ENCODE measurements at places on chromosomes 3 and 15.
A peak's percentile ranks its signal among the peaks of the same experiment; 100 is the strongest.

DNA sequence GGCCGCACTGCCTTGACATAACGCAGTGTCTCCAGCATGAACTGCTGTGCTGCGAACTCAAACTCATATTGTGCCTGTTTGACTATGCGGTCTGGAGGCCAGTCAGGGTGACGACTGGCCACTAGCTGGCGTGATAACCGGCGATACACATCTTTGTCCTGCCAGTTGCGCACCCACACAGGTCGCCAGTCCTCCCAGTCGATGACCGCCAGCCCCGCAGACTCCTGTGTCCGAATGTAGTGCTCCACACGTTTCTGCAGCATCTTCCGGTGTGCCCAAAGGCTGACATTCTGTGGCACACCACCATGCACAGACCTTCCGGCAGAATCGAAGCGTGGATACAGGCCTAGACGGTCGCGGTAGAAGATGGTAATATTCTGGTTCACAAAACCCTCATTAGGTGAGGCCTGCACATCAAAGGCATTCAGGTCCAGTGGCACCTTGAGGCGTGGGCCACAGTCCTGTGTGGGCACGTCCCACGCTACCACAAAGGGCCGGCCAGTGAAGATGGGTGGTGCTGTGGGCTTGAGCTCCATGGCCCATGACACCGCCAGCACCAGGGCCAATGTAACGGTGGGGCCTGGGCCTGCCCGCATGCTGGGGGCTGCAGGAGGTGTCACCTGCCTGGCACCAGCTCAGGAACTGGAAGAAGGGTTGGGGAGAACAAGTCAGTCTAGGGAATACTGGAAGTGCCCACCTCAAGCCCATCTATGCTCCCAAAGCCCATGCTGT lies 2.5 kb downstream of the HYAL2 start:
- DNase-seq = no peak

- DNase-seq = no peak
Observed at GRCh38 chr3:182268711-182269110, 524.6 kb upstream of the ATP11B start.

DNA sequence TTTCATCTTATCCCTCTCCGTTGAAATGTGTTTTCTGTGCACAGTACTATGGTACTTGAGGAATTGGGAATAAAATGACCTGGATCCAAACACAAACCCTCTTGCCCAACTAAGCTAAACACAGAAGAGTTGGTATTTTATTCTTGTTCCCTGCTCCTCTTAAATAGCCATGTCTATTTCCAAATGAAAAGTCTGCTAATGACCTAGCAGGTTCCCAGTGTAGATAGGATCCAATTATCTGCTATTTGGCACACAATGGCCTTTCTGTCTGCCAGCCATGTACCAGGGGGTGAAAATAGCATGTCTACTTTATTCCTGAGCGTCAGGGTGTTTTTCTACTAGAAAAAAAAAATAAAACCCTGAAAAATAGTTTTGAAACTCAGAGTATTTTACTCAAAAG lies 657.0 kb upstream of the NAALADL2 start:
- no peak for DNase-seq

- no peak for DNase-seq
Observed at GRCh38 chr15:98787194-98787593, 138.9 kb downstream of the IGF1R start.

GRCh38 chr3:30751610-30752299 lies 142.7 kb downstream of the GADL1 start:
- peak; percentile 19 for DNase-seq

- no peak for DNase-seq
Observed at GRCh38 chr15:101657968-101658784, 6.0 kb upstream of the TM2D3 start.

DNA sequence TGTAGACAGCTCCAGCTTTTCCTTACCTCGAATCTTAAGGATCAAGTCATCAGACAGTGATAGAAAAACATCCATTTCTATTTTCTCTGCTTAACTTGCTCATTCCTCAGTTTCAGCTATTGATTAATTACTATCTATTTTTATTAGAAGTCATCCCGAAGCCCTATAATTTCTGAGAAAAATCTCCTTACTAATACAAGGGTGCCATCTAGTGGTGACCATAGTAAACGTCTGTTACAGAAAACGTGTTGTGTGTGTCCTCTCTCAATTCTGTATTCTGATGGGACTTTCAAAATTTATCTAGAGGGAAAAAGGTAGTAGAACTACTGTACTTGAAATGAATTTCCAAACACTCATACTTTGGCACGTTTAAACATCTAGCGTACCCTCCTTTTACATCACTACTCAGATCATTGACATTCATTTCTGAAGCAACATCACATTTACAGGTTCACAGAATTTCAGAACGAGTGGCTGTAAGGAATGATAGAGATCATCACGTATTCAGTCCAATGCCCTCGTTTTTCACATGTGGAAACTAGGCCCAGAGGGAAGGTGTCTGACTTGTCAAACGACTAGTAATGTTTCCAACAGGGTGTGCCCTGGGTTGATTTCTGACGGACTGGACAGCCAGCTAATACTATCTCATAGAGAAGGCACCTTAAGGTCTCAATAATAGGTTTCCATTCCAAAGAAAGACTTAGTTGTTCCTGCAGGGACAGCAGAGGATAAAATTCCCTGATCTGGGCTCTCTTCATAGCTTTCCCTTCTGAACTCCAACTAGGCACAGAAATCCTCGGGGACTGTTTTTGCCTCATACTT lies 25.6 kb downstream of the HACD2 start:
- DNase-seq = peak; percentile 69

GRCh38 chr3:71226565-71227269 lies 356.8 kb downstream of the FOXP1 start:
- DNase-seq = peak; percentile 27

DNA sequence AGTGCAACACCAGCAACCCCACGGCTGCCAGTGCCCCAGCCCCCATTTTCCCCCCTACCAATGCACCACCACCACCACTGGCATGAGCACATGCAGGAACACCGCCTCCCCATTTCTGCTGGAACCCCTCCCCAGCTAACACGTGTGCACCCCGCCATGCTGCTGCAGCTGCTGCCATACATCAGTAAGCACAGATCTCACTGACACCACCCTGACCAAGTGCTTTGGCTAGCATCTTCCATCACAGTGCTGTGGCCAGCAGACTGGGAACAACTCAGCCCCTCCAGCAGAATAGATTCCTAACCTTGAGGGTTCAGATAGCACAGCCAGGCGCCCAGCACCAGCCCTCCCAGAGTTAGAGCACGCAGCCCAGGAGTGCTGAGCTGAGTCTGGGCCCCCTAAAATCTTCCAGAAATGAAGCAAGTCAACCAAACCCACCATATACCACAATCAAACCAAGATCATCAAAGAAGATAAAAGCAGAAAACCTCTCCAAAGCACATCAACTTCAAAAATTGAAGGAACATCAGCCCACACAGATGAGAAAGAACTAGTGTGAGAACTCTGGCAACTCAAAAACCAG lies 81.2 kb upstream of the CDV3 start:
- DNase-seq = no peak

- DNase-seq = no peak
Observed at GRCh38 chr3:143751643-143752178, 96.6 kb downstream of the SLC9A9 start.

GRCh38 chr15:62068071-62068809 lies 1.5 kb downstream of the C2CD4A start:
- no peak for DNase-seq

- no peak for DNase-seq
Observed at GRCh38 chr15:99731336-99732123, 1.7 kb downstream of the LYSMD4 start.

DNA sequence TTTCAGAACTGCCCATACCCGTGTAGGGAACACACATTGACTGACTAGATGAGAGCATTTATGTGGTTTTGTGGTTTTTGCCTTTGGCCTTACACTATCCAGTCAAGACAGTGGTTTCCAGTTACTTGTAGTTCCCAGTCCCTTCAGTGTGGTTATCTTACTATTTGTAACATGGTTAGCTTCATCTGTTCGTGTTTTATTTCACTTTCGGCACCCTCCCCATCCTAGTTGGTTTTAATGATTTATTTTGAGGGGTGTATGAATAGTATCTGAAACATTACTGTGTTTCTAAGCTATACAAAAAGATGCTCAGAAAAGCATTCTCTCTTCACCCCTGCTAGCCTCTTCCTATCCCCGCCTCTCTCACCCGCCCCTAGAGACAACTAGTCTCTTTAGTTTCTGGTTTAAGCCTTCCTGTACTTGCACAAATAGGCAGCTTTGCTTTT lies 14.1 kb downstream of the LYSMD4 start:
- no peak for DNase-seq

GRCh38 chr3:67739851-67740250 lies 85.4 kb upstream of the SUCLG2 start:
- no peak for DNase-seq

DNA sequence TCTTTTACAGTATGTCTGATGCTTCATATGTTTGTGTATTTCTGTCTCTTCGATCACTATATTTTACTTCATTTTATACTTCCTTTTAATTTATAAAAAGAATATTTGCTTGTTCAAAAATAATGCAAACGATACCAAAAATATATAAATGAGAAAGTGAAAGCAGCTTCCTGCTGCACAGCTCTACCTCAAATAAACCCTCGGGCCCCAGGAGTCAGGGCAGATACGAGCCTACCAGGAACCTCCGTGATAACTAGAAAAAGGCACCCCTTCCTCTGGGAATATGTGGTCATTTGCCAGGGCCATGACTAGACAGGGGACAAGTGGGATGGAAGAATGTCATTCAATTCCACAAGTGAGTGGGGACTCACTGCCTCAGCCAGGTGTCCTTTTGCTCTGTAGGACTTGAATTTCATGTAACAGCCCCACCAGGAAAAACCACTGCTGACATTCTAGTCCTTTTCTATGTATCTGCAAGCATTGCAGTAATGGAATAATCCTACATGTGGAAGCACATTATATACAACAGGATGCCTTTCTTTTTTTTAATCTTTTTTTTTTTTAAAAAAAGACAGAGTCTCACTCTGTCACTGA lies 133.3 kb downstream of the SUCLG2 start:
- DNase-seq = no peak

DNA sequence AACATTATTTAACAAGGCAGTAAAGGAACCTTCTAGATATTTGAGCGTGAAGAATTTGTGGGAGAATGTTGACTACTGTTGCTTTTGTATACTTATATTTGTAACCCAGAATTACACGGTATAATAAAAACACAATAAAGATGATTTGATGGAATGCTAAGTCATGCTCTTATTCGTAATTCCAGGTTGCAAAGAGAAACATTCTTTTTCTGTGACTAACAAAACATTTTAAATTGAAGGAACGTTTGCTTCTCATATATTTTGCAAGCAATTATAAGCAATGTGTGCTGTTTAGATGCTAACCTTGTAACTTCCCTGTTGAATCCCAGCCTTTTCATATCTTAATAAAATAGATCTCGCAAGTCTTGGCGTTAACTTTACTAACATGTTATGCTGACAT lies 124.4 kb upstream of the CGNL1 start:
- DNase-seq = no peak

DNA sequence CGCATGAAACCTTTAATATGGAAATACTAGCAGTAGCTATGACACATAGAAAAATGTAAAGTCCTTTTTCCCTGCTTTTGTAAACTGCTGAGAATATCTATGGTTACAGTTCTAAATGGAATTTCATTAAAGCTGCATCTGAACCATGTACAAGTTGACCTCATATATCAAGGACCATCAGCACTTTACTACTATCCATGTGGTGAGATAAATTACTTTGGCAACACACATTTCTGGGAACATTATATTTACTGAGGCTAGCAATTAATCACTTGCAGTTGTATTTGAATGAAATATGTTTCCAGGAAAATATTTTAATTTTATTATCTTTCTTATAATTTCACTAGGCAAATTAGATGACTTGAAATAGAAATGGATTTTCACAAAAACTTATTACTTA lies 545.5 kb downstream of the NAALADL2 start:
- no peak for DNase-seq

GRCh38 chr3:188822411-188822810 lies 349.4 kb upstream of the TPRG1 start:
- DNase-seq = no peak

- peak; percentile 46 for DNase-seq
Observed at GRCh38 chr3:138833899-138834595, 681 bp downstream of the PIK3CB start.

GRCh38 chr3:120114981-120115380 lies 20.7 kb upstream of the GSK3B start:
- DNase-seq = no peak

- DNase-seq = no peak
Observed at GRCh38 chr15:38085114-38085513, 150.7 kb downstream of the TMCO5A start.

- DNase-seq = no peak
Observed at GRCh38 chr3:150330174-150330573, 77.9 kb upstream of the TSC22D2 start.

DNA sequence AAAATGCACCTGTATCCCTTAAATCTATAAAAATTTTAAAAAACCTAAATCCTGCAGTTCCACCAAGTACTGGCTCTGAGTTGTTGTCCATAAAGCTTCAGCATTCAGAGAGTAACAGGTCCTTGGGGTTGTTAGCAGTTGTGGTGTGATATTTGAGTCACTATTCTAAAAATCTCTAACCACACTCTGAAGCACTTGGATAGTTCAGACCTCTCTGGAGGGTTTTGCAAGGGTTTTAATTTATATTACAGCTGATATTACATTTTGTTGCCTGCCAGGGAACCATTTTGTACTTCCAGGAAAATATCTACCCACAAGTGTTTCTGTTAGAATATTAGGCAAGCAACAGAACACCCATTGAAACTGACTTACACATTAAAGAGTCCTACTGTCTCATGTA lies 255.6 kb downstream of the TBL1XR1 start:
- no peak for DNase-seq

GRCh38 chr15:97747342-97747741 lies 213.2 kb upstream of the ARRDC4 start:
- DNase-seq = no peak

DNA sequence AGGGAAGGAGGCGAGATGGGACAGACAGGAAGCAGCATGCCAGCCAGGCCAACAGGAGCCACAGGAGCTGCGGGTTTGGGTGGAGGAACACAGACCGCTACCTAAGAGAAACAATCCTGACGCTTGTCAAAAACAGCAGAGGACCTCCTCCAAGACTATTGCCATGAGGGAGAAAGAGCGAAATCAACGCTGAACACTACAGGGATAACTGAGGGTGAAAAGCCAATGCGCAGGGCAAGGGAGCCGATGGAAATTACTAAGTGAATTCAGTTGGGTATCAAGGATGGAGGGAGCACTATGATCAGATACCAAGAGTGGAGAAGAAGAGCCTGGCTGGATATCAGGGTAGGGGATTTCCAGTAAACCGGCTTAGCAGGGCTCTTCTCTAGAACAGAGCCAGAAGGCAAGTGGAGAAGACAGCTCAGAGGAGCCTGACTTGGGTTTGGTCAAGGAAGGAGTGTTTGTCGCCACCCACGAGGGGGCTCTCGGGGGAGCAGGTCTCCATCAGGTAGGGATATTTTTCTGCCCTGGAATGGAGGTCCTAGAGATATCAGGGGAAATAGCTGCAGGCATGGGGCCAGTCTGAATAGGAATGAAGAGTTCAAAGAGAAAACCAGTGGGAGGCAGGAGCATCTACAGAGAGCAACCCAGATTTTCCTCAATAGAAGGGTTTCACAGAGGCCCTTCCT lies 48.4 kb downstream of the SLC41A3 start:
- no peak for DNase-seq

Measured in globus pallidus (tissue), 1 donor.